ENCODE measurements at places on chromosomes 7 and 10.

DNA sequence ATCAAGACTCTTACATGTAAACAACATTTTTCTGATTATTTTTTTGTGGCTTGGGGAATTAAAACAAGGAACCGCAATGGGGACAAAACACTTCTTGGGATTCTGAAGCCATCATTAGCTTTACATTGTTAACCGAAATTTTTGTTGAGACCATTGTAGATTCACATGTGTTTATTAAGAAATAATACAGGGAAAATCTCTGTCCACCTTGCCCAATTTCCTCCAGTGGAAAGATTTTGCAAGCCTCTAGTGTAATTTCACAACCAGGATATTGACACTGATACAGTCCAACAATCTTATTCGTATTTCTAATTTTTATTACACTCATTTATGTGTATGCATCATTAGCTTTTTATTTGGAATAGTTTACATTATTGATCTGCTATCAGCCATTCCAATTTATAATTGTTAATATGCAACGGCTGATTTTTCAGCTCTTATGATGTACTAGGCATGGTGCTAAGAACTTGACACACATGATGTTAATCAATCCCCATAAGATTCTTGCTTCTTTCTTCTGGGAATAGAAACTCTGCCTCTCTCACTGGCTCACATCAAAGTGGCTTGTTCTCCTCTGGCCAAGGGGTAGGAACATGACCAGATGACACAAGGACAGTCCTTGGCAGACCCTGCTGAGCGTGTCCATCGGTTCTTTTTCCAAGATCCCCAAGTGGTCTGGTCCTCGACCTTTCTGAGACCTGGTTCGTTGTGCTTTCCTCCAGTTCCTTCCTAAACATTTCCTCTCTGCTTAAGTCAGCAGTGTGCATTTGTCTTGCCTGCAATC is 137.6 kb downstream of the ADAM12 start:
- no peak for DNase-seq

DNA sequence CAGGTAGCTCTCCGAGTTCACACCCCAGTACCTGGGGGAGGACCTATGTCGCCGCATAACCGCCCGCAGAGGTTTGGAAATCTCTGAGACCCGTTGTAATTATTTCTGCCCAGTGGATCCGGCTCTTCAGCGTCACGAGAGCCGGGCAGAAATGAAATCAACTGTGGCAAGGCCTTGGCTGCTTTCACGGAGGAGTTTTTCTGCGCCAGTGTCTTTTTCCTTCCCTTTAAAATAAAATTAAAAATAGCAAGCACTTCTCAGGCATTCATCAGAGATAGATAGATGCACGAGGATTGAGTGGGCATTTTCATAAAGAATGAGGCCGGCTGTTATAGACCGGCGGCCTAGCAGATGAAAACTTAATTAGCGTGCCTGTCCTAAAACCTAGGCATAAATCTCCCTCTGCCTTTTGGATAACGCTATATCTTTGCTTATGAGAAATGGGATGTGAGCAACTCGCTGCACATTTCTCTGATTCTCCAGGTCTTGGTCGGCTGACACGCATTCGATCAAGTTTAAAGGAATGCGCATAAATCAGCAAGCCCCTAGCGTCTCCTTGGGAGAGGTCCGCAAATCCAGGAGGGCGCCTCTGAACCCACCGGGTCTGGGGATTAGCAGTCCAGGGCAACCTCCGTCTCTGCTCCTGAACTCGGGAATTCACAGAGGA is 6.4 kb downstream of the HOXA13 start:
- DNase-seq, result no peak

DNA sequence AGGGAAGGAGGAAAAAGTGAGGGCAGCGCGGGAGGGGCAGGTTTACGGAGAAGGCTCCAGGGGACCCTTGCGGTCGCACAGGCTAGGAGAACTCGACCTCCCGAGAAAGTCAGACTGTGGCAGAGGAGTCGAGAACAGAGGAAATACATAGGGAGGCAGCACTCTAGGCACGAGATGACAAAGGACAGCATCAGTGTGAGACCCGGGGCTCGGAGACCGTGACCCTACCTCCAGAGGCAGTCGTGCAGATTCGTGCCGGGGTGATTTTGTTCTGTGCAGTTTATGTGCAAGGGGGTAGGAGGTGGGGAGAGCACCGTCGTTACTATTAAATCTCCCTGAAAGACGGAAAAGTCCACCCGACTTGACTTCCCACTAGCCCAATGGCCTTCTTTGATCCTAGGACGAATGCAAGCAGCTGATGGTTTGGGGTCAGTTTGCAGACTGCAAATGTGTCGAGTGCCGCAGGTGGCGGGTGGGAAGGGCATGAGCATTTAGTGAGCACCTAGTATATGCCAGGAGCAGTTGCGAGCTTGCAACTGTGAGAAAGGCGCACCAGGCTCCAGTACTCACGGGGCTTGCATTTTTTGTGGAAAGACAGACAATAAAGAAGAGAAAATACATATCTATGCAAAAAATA is 674 bp upstream of the OSBPL3 start:
- DNase-seq, result peak; percentile 66

DNA sequence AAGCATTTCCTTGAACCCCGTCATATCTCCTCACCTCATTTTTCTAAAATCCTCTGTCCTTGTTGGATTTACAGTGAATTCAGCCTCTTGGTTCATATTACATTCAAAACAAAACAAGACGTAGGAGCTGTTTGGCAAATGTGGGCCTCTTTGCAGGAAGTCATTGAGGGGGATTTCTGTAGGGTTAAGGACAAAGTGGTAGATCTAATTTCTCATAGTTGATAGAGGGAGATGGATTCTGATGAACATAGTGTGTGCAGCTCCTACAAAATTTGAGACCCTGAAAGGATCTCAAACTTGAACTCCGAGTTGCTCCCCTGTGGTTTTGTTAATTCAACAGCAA is 682 bp downstream of the TBXAS1 start:
- no peak for DNase-seq

- peak; percentile 68 for DNase-seq
Observed at GRCh38 chr7:135757719-135758411, 9.3 kb upstream of the FAM180A start.

GRCh38 chr7:30824821-30825720 is 53.9 kb downstream of the MINDY4 start:
- no peak for DNase-seq

GRCh38 chr10:58278962-58279307 is 10.0 kb downstream of the CISD1 start:
- DNase-seq, result no peak

GRCh38 chr10:93074147-93074596 is 479 bp downstream of the CYP26A1 start:
- DNase-seq, result no peak

DNA sequence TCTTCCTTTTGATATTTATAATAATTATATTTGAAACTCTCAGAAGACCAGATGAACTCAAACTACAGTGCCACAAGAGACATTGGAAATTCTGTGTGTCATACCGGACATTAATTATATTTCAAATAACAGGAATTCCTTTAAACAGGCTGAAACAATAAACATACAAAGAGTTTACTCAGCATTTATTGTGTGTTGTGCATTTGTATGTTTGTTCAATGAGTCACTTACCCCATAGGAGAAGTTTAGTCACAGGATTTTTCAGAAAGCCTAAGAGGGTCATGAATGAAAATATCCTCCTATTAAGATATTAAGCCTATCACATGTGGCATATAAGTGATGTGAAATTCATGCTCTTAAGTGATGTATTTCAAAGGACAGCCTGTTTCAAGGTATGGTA is 566.8 kb downstream of the CNTNAP2 start:
- DNase-seq, result no peak

DNA sequence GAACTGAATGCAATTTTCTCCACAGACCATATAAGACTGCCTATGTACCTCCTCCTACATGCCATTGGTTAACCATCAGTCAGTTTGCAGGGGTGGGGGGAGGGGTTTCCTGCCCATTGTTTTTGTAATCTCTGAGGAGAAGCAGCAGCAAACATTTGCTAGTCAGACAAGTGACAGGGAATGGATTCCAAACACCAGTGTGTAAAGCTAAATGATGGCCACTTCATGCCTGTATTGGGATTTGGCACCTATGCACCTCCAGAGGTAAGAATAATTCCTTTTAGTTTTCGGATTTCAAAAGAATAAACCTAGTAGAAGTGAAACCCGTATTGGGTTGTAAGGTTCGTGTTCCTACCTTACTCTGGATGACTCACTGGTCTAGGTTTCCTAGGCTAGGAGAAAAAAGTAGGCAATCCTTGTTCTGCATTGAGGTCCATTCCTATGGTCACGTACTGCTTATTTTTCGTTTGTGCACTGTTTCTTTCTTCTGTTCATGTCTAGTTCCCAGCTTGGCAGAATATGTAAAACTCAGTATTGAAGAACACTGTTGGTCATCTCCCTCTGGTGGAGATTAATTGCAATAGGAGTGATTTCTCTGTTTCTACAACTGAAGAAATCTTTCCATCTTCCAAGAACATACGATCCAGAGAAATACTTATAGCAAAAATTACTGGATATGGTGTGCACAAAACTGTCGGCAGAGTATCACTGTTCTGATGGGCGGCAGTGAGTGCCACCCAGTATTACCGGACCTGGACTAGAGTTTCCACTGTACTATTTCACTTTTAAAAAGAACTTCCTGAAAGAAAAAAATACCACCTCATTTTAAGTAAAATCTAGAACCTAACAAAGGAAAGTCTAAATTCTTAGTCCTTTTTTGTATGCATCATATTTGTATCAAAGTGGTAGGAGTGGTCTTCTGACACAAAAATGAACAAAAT is at the start of gene AKR1C3:
TSS of gene AKR1C3 (plus strand) at position 150 of the 941 bp plus-strand sequence. CDS start at position 181, 31 bp downstream.
- DNase-seq, result no peak

GRCh38 chr7:154676422-154677073 is 326.4 kb downstream of the PAXIP1 start:
- no peak for DNase-seq

GRCh38 chr7:46933596-46933995 is 648.3 kb downstream of the TNS3 start:
- no peak for DNase-seq

DNA sequence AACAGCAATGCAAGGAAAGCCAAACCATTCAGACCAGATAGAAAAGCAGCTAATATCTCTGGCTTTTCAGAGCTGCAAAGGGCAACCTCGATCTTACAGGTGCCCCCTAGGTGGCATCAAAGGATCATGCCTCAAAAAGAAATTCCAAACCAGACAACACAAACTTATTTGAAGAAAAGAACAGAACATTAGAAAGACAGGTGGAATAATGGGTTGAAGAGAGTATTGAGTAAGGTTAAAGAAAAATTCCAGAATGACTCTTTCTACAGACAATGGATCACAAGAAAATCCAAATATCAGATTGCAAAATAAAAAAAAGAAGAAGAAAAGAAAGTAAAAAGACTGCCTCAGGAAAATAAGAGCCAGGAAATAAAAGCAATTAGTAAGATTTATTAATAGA is 213.7 kb downstream of the ELMO1 start:
- DNase-seq, result peak; percentile 16

DNA sequence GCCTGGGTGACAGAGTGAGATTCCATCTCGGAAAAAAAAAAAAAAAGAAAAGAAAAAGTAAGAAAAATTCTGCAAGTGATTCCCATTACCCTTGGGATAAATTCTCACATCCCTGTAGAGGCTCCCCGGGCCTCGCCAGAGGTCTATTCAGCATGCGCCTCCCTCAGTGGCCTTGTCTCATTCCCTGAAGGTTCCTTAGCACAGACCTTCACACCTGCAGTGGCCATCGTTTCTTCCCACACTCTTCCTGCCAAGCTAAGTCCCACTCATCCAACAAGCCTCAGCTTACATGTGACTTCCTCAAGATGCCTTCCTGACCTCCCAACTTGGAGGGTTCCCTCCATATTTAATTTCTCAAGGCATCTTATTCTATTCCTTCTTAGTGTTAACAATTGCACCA is 20.9 kb upstream of the BAG3 start:
- DNase-seq, result no peak

GRCh38 chr7:35908331-35909216 is 107.7 kb downstream of the SEPTIN7 start:
- no peak for DNase-seq
